ENCODE measurements at places on chromosomes 6 and 20.

GRCh38 chr20:5675103-5676091 lies 74.8 kb upstream of the SHLD1 start:
- no peak for DNase-seq

DNA sequence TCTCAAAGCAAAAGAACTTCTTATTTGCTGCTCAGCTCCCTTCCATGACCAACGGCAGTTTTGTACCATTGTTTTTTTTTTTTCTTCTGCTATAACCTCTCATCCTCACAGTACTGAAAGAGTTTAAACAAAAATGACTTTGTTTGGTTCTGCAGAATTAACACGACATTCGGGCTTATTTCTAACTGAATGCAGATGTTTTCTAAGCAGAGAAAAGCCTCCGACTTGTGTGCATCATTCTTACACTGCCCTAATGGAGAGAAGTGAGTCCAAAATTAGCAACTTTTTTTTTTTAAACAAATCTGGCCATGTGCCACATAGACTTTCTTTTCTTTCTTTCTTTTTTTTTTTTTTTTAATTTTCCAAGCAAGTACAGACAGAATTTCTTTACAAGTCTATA lies 382.7 kb downstream of the HDGFL1 start:
- no peak for DNase-seq

GRCh38 chr20:21835042-21835441 lies 129.6 kb downstream of the PAX1 start:
- DNase-seq, result no peak

DNA sequence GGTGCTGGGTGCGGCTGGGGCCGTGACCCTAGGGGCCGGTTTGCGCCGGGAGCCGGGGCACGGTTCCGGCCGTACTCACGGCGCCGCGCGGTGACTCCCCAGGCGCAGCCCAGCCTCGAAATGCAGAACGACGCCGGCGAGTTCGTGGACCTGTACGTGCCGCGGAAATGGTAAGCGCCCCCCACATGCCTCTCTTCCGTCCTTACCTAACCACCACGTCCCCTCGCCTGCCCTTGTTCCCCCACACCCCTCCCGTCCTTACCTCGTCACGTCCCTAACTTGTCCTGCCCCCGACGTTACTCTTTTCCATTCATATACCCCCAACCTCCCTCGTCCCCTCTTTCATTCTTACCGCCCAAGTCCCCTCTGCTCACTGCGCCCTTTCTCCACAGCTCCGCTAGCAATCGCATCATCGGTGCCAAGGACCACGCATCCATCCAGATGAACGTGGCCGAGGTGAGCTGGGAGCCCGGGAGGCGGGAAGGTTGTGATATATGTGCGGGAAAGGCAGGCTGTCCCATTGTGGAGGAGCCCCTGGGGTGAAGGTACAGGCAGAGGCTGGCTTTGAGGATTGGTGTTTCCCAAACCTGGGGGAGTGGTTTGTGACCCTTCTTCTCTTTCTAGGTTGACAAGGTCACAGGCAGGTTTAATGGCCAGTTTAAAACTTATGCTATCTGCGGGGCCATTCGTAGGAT lies 463 bp downstream of the RPS21 start:
- no peak for DNase-seq

Data from omental fat pad (tissue), 4 donors.